ENCODE measurements at places on chromosomes 1 and 21.

GRCh38 chr1:11711490-11711889, 20.0 kb downstream of the DRAXIN start:
- no peak for DNase-seq

DNA sequence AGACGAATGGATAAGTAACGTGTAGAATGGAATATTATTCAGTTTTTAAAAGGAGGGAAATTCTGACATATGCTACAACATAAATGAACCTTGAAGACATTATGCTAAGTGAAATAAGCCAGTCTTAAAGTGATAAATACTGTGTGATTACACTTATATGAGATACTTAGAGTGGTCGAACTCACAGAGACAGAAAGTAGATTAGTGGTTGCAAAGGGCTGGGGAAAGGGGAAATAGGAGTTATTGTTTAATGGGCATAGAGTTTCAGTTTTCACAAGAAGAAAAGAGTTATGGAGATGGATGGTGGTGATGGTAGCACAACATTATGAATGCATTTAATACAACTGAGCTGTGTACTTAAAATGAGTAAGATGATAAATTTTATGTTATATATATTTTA, 14.7 kb upstream of the AHCYL1 start:
- no peak for DNase-seq

GRCh38 chr1:53411541-53412152, 47.6 kb upstream of the DMRTB1 start:
- DNase-seq: no peak

- DNase-seq: peak; percentile 38
Measured at GRCh38 chr1:230215031-230215430, 148.0 kb downstream of the GALNT2 start.

DNA sequence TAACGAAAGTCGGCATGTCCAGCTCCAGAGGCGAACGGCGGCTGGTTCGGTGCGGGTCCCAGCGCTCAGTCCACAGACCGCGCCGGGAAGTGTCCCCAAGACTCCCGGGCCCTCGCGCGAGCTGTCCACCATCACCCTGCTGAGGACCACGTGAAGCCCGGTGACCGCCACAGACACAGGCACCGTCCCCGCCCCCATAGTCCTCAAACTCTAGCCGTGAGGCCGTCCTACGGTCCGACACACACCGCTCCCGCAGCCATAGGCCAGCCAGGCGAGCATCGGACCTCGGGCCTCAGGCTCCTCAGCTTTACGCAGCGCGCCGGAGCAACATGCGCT, 535 bp downstream of the SETD4 start:
- DNase-seq: peak; percentile 61
